ENCODE measurements at places on chromosomes 12 and 14.

DNA sequence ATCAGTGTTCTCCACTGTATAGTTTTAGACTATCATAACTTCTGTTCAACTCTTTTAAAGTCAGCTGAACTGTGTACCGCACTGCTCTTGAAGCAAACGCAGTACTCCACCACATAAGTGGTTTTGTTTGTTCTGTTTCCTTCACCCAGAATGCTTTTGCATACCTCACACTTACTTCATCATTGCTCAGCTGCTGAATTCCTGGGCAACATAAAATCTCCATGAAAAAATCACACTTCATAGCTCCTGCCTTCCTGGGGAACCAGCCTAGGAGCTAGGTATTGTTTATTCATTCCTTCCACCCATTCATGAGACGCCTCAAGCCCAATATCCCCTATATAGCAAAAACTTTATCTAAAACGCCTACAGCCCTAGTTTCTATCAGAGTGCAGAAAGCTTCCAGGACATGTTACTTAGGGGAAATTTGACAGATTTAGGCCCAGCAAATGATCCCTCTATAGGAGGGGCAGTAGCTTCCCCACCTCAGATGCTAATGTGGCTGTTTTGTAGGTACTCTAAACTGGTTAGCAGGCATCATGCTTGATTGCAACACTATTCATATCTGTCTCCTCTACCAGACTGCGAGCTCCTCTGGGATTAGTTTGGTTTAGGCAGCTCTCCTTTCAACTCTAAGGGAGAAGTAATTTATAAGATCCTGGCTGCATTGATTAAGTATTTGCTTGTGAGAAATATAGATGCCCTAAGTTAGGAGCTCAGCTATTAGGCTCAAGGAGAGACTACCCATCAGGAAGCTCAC is 44.5 kb downstream of the LRRC9 start:
- DNase-seq: no peak

DNA sequence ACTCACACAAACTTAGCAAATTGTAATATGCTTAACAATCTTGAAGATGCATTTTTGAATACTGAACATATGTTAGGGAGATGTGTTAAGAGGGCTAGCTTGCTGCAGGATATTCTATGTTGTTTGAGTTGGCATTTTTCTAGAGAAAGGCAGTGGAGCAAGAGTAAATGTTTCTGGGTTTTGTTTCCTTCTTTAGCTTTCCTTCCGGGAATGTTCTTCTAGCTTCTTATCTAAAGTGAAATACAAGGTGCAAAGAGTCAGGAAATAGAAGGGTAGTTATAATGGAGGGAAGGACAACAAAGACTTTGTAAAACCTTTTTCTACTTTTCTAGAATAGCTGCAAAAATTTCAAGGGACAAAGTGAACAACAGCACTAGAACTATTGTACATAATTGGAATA is 77.6 kb upstream of the KCNH3 start:
- DNase-seq: no peak

DNA sequence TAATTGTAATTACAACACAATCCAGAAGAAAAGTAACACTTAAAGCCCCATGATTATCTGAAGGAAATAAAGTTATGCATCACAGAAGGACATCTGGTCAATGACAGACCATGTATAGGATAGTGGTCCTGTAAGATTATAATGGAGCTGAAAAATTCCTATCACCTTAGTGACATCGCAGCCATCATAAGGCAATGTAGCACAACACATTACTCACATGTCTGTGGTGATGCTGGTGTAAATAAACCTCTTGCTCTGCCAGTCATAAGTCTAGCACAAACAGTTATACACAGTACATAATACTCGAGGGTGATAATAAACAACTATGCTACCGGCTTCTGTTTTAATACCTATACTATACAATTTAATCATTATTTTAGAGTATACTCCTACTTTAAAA is 11.2 kb downstream of the ATG2B start:
- DNase-seq: no peak

- no peak for DNase-seq
Observed at GRCh38 chr12:102562836-102563425, 82.6 kb upstream of the IGF1 start.

DNA sequence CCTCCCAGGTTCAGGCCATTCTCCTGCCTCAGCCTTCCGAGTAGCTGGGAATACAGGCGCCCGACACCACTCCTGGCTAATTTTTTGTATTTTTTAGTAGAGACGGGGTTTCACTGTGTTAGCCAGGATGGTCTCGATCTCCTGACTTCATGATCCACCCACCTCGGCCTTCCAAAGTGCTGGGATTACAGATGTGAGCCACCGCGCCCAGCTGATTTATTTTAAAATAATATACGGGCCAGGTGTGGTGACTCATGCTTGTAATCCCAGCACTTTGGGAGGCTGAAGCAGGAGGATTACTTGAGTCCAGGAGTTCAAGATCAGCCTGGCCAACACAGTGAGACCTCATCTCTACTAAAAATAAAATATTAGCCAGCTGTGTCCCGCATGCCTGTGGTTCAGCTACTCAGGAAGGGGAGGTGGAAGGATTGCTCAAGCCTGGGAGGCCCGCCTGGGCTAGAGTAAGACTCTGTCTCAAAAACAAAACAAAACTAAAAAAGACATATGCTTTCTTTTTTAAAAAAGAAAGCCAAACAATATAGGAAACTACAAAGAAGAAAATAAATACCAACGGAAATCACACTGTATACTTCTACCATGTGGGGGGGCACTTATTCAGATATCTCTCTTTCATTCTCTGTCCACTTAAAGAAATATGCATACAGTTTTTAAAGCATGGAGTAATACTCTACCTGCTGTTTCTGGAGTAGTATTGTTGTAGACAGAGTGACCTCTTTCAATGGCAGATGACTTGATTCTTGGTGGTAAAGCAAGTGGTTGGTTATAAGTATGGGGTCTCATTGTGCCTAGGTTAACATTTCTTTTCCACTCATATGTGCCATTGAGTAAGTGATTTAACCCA is 930 bp upstream of the MIA2 start:
- no peak for DNase-seq

GRCh38 chr12:55718015-55718414 is 2.2 kb downstream of the BLOC1S1 start:
- no peak for DNase-seq

GRCh38 chr12:40989785-40990184 is 198.3 kb upstream of the PDZRN4 start:
- DNase-seq: no peak

DNA sequence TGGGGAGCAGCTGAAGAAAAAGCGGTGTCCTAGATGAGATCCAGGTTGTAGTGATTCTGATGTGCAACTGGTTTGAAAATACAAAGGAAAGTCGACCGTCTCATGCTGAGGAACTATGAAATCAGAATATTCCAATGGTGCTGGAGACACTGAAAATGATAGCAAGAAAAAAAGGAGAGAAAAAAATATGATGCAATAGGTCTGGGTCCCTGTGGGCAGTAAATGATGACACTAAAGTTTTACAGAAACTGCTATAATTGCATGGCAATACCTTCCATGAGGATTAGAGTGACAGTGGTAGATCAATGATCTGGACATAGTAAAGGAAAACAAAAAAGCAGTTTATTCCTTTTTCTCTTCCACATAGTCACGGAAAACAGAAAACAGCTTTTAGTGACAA is 2.3 kb downstream of the PYM1 start:
- DNase-seq: no peak

DNA sequence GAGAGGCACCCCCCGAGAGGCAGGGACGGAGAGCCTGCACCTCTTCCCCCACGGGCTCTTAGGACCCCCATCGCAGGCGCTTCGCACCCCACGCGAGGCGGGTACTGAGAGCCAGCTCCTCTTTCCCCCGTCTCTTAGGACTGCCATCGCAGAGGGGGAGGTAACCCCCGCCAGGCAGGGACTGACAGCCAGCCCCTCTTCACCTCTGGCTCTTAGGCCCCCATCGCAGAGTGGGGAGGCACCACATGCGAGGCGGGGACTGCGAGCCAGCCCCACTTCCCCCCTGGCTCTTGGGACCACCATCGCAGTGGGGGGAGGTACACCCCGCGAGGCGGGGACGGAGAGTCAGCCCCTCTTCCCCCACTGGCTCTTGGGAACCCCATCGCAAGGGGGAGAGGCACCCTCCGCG is 46.1 kb downstream of the DDX11 start:
- DNase-seq: no peak

- DNase-seq: no peak
Observed at GRCh38 chr14:76917745-76918255, 91.6 kb downstream of the LRRC74A start.

- no peak for DNase-seq
Observed at GRCh38 chr12:12845794-12846243, 32.7 kb downstream of the DDX47 start.

DNA sequence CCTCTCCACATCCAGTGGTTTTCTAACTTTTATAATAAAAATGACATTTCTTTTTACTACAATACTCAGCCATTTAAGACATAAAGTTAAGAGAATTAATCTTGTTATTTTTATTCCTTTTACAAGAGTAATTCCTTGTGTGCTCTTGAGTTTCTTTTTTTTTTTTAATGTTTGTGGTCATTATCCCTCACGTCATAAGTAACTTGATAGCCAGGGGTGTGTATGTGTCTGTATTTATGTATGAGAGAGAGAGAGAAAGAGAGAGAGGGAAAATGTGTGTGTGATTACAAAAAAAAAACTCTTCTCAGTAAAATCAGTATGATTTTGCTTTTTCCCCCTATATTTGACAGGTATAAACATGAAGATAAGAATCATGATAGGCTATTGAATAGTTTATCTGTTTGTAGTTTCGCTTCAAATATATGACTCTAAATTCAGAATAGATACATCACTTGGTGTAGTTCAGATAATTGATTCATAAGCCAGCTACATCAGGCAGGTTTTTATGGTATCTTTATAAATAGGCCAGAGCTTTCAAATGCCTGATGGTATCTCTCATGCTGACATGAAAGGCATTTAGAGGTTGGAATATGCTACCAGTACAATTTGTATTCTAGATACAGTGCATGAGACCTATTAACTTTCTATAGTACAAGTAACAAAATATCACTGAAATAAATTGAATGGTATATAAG is 34.9 kb downstream of the RERGL start:
- DNase-seq: no peak

DNA sequence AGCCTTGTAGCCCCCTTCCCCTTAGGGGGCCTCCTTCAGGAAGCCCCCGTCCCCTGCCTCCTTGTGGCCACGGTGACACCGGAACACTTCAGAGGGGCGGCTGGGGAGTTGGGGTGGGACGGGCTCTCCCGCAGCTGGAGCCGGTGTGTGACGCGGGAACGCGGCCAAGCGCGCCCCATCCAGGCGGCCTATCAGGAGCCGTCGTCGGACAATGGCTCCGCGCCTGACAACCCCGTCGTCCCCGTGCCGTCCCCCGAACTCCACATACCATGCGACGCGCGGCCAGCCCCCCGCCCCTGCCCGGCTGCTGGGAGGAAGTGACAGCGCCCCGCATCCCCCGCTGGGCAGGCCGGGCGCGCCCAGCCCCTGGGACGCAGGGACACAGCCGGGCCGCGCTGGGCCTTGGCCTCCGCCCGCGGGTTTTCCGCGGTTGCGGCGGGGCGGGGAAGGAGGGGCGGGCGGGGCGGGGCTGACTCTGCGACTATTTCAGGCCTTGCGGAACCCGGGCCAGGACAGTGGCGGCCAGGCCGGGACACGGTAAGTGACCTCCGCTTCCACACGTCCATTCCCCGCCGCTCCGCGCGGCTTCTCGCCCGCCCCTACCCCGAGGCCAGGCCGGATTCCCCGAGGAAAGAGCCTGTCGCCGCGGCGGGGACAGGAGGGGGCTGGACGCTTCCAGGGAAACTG is at the start of gene TNFAIP2:
Gene TNFAIP2 (plus strand): TSS at position 515 of the 687 bp plus-strand sequence. CDS start 2,997 bp downstream, outside the sequence.
- no peak for DNase-seq

GRCh38 chr12:5013266-5013730 is 30.4 kb upstream of the KCNA5 start:
- DNase-seq: no peak

DNA sequence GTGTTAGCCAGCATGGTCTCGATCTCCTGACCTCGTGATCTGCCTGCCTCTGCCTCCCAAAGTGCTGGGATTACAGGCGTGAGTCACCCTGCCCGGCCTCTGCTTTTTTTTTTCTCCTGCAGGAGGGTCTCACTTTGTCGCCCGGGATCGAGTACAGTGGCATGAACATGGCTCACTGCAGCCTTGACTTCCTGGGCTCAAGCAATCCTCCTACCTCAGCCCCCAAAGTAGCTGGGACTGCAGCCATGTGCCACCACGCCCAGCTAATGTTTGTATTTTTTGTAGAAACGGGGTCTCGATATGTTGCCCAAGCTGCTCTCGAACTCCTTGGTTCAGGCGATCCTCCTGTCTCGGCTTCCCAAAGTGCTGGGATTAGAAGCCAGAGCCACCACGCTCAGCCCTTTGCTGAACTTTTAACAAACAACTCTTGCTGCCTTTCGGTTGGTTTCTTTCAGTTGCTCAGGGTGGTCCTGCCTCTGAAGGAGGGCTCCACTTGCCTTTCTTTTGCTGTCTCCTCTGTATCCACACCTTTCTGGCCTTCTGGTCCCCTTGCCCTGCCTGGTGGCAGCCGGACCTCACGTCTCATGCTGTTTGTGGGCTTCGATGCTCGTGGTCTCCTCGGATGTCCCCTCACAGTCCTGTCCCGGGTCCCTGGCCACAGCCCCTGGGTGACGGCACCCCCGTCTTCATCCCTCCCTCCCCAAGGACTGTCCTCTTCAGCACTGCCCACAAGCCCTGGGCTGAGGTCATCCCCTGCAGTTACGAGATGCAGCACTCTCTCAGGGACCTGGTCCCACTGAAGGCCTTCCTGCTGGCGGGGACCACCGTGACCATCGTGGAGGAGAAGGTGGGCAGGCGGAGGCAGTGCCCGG is 3.8 kb upstream of the B3GNT4 start:
- DNase-seq: no peak

- DNase-seq: no peak
Observed at GRCh38 chr14:92990456-92991430, 67.8 kb downstream of the CHGA start.

- no peak for DNase-seq
Observed at GRCh38 chr12:113405694-113406093, 2.0 kb upstream of the SDS start.

DNA sequence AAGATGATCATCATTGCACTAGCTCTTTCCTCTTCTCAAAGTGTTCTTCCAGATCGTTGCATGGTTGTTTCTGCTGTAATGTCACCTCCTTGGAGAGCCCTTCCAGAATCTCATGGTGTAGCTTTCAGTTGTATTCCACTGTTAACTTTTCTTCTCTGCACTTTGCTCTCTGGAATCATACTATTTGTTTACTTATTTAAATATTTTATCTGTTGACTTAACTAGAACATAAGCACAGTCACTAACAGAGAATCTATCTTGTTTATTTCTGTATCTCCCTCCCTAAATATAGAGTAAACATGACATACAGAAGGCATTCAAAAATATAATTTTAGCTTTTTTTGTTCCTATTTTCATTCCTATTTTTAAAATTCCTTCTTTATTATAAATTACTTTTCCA is 11.8 kb downstream of the LIN7A start:
- DNase-seq: no peak

- DNase-seq: no peak
Observed at GRCh38 chr14:52944254-52944653, 6.6 kb downstream of the FERMT2 start.

- no peak for DNase-seq
Observed at GRCh38 chr12:120719072-120719471, 6.6 kb upstream of the ACADS start.

GRCh38 chr12:77882709-77883108 is 52.0 kb downstream of the NAV3 start:
- DNase-seq: no peak

Data from progenitor cell of endocrine pancreas (in vitro differentiated cells).